ENCODE measurements at places on chromosomes 6 and 20.

- DNase-seq = no peak
Measured at GRCh38 chr20:934186-934840, 18.2 kb upstream of the ANGPT4 start.

- no peak for DNase-seq
Measured at GRCh38 chr6:11952316-11952715, 59.8 kb upstream of the HIVEP1 start.

DNA sequence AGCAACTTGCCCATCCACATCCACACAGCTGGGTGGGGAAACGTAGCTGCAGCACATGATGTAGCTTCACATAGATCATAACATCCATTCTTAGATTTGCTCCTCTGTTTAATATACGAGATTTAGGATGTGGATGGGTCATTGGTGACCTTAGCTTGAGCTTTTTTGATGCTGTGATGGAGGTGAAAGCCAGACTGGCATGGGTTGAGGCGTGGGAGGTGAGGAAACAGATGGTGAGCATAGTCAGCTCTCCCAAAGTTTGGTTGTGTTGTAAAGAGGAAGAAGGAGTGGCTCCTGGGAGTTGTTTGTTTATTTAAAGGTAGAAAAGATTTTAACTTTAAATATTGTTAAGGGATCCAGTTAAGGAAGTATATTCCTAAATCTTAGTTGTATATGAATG lies 5.3 kb downstream of the ARFGEF2 start:
- DNase-seq = no peak

- DNase-seq = no peak
Measured at GRCh38 chr6:129398764-129399163, 311.2 kb downstream of the ARHGAP18 start.

DNA sequence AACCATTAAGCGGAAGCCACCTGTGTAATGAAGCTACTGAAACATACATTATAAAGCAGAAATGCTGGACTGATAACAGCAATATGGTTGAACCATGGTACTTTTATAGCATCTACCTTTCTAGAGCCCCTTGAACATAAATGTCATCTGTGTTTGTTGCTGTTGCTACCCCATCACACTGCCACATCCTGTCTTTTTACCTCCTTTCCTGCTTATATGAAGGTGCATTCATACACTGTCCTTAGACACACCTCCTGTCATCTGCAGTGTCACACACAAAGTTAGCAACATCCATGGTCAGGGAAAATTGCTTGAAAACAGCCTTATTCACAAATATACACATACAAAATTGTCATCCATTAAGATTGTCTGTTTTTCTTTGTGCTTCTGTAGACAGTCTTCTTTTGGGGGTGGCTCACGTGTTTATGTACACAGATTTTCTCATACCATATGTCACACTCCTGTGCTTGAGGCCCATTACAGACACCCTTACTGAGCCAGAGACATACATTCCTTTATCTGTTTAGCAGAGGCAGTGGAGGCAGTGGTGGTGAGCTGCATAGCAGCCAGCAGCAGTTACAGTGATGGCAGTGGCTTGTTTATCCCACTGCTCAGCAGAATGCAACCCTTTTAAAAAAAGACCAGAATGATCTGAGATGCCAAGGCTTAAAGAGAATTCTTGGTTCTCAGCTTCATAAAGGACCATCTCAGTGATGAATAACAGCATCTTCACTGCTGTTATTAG lies 25.9 kb downstream of the C6orf62 start:
- DNase-seq = no peak

DNA sequence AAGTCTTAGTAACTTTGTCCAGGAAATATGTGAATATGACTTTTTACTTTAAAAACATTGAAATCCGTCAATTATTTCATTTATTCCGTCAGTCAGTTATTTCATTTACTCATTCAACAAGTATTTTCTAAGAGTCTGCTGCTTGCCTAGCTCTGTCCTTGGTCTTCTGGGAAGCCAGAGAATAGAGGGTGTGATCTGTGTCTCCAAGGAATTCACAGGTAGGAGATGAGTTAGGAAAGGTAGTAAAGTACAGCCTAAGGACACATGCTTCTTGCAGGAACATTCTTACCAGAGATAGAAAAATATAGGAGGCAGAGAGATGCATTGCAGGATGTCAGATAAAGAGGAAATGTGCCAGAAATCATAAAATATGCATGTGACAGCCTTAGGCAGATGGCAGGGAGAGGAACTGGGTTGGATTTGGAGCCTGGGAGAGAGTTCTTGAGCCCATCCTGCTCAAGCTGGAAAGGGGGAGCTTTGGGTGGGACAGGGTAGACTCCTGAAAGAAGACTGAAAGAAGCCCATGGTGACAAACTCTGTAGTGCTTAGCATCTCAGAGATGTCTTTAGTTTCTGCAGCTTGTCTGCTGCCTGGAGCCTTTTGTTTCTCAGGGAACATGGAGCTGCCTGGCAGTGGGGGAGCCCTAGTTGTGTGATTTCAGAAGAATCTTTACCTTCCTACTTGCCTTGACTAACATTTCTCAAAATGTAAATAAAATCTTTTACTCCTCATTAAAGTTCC lies 3.5 kb downstream of the SH3BGRL2 start:
- DNase-seq = no peak

DNA sequence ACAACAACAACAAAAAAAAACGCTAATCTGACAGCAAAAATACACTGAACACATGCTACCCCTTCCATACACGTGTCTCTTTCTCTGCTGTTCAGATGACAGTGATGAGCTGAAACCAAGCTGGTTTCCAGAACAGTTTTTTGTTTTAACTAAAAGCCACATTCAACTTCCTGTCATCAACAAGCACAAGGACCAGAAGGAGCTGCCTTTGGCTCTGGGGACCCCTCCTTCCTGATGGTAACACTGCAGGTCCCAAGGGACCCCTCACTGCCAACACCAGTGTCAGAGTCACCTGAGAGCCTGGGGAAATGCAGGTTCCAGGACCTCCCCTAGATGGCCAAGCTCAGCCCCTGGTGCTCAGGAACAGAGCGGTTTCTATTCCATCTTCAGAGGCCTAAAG lies 6.0 kb downstream of the CST7 start:
- no peak for DNase-seq

- no peak for DNase-seq
Measured at GRCh38 chr6:27294409-27294808, 17.7 kb downstream of the POM121L2 start.

GRCh38 chr6:111439171-111439570 lies 43.8 kb downstream of the REV3L start:
- no peak for DNase-seq

DNA sequence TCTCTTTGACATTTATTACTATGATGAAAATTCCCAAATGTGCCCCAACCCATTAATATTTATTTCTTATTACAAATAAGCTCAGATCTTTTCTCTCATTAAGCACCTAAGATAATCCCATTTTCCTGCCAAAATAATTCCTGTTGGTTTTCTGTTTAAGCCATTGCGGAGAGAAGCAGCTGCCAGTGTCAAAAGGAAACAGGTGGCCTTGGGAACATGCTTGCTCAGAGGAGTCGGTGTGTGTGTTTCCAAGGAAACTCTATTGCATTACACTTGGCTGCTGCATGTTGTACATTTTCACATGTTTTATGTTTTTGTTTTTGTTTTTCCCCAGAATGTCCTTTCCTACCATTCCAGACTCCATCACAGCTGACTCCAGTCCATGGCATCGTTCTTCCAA lies 56.4 kb downstream of the CD24 start:
- no peak for DNase-seq

- peak; percentile 18 for DNase-seq
Measured at GRCh38 chr20:50569864-50570836, 60.0 kb downstream of the PTPN1 start.

GRCh38 chr20:3084283-3084985 lies at the start of gene AVP:
TSS of gene AVP (minus strand) at chr20:3084724. CDS start at chr20:3084674, 50 bp downstream.
- DNase-seq = no peak

GRCh38 chr6:111681860-111682259 lies 76.2 kb upstream of the TRAF3IP2 start:
- no peak for DNase-seq

DNA sequence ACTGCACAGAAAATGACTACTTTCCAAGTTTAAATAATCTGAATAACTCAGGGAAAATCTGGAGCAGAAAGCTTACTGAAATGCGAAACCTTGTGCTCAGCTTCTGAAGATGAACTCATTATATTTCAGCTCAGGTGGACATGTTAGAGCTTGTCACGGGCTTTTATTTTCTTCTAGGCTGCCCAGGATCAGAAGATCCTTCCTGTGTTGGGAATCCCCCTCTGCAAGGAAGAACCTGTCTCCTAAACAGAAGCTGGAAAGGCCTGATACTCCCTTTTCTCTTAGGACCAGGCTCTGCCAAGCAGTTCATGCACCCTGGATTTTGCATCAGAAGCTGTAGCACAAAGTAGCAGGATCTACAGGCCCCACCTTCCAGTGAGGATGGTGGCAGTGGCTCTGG lies 5.1 kb upstream of the SLC2A12 start:
- DNase-seq = no peak

GRCh38 chr20:51082988-51083387 lies 60.1 kb upstream of the KCNG1 start:
- DNase-seq = no peak

DNA sequence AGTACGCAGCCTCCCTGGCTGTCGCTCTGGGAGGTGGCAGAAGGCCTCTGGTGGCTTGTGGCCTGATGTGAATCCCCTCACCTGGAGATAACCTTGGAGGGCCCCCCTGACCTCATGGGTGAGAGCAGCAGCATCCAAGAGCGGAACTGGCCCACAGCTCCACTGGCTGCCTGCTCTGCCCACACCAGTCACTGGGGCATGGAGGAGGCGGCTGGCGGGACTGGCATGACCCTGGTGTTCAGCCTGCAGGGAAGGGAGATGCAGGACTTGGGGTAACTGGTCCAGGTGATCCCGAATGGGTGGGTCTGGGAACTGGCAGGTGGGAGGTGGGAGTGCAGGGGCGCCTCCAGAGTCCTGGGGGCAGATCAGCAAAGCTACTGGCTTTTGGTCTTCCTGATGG lies 10.6 kb upstream of the DSN1 start:
- DNase-seq = no peak

DNA sequence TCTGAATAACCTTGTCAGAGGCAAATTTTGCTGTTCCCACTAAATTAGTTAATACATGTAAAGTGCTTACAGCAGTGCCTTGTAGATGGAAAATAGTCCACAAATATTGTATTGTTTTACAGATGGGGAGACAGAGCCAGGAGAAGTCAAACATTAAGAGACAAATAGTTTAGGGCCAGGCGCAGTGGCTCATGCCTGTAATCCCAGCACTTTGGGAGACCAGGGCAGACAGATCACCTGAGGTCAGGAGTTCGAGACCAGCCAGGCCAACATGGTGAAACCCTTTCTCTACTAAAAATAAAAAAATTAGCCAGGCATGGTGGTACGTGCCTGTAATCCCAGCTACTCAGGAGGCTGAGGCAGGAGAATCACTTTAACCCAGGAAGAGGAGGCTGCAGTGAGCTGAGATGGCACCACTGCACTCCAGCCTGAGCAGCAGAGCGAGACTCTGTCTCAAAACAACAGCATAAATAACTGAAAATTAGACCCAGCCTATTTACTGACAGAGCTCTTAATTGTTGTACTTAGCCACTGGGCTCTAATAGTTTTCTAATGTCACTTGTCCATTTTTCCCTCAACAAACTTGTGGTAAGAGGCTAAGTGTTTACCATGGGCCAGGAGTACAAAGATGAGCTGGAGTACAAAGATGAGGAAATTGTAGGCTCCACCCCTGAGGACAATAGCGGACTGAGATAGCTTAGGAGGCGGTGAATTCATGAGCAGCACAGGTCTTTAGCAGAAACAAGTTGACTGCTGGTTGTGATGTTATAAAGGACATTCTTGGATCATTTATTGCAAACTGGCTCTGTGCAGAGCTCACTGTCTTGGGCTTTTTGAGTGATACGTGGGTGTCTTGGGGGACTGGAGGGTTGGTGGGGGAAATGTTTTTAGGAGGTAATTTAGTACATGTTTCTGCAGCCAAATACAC lies 6.4 kb downstream of the ZSWIM3 start:
- no peak for DNase-seq

- no peak for DNase-seq
Measured at GRCh38 chr6:53378208-53378607, 29.5 kb upstream of the ELOVL5 start.

DNA sequence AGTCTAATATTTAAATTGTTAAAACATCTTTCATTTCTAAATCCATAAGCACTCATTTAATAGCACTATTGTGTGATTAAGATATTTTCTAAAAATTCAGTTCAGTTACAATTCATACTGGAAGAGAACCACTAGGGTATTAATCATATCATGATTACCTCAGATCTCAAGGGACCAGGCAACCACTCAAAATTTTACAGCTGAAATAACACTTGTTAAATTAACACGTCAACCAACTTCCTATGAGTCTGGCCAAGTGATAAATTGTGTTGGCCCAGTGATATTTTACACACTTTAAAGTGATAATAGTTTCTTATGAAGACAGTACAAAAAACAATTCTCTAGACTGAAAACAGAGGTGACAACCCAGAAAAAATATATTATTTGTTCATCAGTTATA lies 869.0 kb upstream of the ADGRB3 start:
- no peak for DNase-seq

DNA sequence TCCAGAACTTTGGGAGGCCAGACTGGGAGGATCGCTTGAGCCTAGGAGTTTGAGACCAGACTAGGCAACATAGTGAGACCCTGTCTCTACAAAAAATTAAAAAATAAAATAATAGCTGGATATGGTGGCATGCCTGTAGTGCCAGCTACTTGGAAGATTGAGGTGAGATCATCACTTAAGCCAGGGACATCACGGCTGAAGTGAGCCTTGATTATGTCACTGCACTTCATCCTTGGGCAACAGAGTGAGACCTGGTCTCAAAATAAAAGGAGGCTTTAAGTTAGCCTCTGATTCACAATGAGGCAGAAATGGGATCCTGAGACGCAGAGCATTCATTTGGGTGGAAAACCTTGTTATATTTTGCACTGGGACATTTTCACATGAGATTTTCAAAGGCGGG lies 57.0 kb downstream of the TULP4 start:
- DNase-seq = no peak

DNA sequence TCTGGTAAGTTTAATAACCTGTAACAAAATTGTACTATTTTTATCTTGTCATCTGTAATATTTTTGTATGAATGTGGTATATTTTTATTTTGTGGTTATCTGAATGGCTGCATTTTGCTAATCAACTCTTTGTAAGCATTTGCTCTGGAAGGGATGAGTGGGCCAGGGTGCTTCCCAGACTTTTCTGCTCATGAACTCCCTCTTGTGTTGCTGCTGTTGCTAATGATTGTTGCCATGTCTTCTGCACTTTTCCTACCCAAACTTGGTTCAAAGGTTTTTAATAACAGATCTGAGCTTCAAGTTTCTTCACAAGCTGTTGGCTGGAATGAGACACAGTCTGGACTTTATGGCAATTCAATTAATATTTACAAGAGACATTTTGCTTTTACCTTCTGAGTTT lies 1005.7 kb downstream of the HACE1 start:
- no peak for DNase-seq

- DNase-seq = peak; percentile 24
Measured at GRCh38 chr6:16770701-16771569, 9.7 kb upstream of the ATXN1 start.

DNA sequence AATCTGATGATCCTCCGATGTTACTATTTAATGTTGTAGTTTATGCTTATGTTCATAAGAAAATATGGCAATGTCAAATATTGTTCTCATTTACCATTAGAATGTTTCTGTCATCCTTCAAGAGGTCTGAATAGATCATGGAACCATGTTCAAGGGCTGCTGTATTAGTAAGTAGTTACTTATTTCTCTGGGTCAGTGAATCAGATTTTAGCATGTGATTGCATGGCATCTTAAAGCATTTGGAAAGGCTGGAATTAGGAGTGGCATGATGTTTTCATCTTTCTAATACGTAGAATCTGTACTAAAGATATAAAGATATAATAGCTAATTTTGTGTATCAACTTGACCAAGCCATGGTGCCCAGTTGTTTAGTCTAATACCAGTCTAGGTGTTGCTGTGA lies 40.5 kb upstream of the NKX2-4 start:
- no peak for DNase-seq

- DNase-seq = no peak
Measured at GRCh38 chr6:107713563-107713962, 110.5 kb downstream of the SCML4 start.

Data from hematopoietic multipotent progenitor cell treated with erythropoietin and hydrocortisone succinate and interleukin-3 and kit ligand, for 17 days (in vitro differentiated cells).